Inflammatory macrophage (primary cell): ENCODE measurements at places on chromosomes 4 and X.

- DNase-seq, result no peak
Measured at GRCh38 chrX:144253356-144253755, 369.5 kb downstream of the UBE2NL start.

DNA sequence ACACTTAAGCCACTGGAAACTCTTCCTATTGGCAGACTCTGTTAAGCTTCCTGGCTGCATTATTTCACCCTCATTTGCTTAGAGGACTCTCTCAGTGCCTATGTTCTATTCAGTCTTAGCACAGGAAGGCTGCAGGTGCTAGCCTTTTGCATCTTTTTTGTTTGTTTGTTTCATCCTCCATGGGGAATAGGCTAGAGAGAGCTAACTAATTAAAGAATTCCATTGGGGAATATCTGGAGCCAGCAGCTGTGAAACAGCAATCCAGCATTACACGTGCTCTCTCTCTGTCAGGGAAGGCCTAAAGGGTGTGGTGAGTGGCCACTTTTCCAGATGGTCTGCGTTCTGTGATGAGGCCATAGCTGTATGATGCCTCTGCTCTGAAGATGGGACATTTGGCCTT lies 633.6 kb downstream of the SPRY1 start:
- DNase-seq, result no peak

- no peak for DNase-seq
Measured at GRCh38 chrX:130746709-130747342, 156.2 kb downstream of the ENOX2 start.

DNA sequence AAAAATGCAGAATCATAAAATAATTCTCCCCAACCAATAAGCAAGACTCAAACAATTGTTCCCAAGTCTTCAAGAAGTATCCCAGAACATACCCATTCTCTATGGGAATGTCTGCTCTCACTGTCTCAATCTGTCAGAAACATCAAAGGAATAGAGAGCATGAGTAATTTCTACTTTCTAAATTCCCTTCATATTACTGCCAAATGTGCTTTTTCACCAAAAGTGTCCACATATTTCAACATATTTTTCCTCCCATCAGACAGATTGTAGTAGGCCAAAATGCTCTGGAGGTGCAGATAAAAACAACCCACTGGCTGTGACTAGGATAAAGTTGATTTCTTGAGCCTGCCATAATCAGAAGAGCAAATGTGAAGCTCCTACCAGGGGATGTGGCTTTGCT lies 692.0 kb upstream of the FAM241A start:
- no peak for DNase-seq

GRCh38 chr4:7807351-7807921 lies 132.2 kb downstream of the AFAP1 start:
- peak; percentile 20 for DNase-seq

DNA sequence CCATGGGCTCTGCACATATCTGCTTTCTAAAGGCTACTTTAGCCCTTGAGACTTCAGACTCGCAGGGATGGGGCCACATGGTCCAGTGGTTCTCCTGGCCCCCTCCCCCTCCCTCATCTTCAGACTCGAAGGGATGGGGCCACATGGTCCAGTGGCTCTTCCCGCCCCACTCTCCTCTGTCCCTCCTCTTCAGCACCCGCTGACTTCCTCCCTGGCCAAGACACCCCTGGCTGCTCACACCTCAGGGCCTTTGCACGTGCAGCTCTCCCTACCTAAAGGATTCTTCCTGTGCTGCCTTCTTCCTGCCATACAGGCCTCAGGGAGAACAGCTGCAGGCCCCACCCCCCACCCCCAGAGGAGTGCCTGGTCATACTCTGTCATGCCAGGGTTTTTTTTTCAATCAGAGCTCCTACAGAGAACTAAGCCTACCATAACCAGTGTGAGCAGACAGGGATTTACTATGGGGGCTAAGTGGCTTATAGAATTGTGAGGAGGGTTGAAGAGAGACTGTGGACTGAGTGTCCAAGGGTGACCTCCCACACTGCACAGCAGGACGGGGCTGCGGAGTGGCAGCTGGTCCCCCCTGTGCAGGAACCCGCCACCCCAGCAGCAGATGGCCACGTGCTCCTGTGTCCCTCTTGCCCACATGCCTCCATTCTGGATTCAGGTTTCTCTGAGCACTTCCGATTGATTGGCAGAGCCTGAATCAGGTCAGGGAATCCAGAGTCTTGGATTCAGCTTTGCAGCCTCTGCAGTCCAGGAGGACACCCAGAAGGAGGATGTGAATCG lies 6.1 kb upstream of the SPON2 start:
- DNase-seq, result no peak

- DNase-seq, result no peak
Measured at GRCh38 chr4:61182915-61183314, 17.2 kb upstream of the ADGRL3 start.

DNA sequence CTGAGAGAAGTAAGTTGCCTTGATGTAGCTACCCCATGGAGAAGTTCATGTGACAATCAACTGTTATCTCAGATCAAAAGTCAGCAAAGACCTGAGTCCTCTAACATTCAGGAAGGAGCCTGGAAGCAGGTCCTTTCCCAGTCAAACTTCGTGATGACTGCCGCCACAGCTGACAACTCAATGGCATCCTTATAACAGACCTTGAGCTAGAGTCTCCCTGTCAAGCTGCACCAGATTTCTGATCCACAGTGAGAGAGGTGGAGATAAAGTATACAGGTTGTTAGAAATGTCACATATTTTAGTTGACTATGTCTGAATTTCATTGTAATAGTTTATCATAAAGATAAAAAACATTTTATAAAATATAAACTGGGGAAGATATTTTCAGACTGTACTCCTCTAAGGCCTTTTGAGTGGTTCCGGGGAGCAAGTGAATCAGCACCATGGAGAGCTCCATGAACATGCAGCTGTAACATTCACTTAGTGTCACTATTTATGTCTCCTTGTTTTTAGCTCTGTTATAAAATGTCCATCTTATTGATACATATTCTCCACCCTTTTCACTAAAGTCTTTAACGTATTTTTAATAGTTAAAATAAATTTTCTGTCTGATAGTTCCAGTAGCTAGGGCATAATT lies 1653.5 kb upstream of the AGA start:
- no peak for DNase-seq

DNA sequence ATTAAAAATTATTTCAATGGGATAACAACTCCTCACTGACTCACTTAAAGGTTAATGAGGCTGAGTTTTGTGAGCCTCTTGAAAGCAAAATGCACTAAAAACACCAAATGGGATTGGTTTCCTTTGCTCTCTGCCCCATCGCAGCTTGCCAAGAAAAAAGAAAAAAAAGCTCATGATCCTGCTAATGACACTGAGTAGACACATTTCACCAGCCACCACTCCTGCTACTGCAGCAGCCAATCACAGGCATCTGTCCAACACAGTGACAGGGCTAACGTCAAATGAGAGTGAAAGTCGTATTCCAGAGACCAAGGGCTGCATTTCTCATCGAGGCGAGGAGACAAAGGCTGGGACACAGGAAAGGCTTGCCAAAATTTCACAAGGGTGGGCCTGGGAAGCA lies 5.2 kb downstream of the APBB2 start:
- no peak for DNase-seq

DNA sequence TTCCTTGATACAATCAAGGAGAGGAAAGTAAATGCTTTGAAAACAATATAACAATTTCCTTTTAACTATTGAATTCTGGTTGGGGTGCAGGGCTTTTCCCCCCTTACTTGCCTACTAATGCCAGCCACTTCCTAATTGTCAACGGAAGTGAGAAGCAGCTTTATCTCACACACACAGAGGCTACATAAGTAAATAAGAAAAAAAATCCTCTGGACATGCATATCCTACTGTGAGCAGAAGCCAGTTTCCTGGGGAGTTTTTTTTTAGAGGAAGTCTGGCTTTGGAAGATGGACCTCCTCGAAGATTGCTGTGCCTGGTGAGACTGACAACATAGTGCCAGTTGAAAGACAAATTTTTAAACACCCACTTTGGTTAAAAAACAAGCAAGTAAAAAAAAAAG lies 180.6 kb downstream of the OPHN1 start:
- no peak for DNase-seq

- no peak for DNase-seq
Measured at GRCh38 chrX:22202251-22202650, 70.5 kb upstream of the CBLL2 start.
